ENCODE measurements at places on chromosomes 6 and 20. TPM values are rescaled to one million over a fixed set of nuclear protein-coding genes. Genes with fewer than 3 reads are reported as not detected.
A peak's percentile ranks its signal among the peaks of the same experiment; 100 is the strongest.

DNA sequence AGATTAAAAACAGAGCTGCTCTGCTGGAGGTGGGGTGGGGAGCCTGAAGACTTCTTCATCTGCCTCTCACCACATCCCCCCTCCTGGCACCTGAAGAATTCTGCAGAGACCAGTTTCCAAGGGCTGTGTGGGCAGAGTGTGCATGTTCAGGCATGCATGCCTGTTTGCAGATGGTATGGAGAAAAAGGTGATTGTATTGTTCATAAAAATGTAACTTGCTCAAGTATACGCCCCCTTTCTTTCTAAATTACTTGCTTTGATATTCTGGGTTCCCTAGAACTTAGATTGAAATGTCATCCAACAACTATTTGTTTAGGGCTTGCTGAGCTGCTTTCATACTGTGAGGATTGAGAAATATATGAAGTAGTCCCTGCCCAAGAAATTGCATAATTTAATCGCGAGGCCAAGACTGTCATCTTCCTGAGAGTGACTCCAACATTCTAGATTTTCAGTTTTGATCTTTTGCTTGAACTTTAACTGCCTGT lies 83.6 kb downstream of the LCA5 start:
- DNase-seq, result no peak

- no peak for DNase-seq
These were observed 571.2 kb downstream of the QKI start for GRCh38 chr6:163985710-163986109.

- DNase-seq, result no peak
These were observed 83.9 kb upstream of the SIRPG start for GRCh38 chr20:1741309-1742048.

GRCh38 chr6:18263418-18264218 lies 712 bp downstream of the DEK start:
- DNase-seq, result peak; percentile 65

Gene OR2J3
- not detected for total RNA-seq

DNA sequence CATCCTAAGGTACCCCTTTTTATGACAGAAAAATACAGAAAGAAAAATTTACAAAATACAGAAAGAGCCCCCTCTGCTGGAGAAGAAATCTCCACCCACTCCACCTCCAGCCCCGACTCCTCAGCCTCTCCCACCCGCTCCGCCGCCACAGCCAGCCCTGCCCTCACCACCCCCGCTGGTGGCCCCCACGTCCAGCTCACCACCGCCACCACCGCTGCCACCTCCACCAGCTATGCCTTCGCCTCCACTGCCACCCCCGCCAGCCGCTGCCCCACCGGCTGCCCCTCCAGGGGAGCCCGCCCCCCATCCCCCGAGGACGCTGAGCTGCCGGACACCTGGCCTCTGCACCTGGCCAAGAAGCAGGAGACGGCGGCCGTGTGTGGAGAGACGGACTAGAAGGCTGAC lies 17.7 kb downstream of the WFDC2 start:
- DNase-seq, result peak; percentile 28

- DNase-seq, result no peak
These were observed 307.5 kb upstream of the SULF2 start for GRCh38 chr20:48092596-48093280.

Gene PHF20
- total RNA-seq, result 101 TPM

DNA sequence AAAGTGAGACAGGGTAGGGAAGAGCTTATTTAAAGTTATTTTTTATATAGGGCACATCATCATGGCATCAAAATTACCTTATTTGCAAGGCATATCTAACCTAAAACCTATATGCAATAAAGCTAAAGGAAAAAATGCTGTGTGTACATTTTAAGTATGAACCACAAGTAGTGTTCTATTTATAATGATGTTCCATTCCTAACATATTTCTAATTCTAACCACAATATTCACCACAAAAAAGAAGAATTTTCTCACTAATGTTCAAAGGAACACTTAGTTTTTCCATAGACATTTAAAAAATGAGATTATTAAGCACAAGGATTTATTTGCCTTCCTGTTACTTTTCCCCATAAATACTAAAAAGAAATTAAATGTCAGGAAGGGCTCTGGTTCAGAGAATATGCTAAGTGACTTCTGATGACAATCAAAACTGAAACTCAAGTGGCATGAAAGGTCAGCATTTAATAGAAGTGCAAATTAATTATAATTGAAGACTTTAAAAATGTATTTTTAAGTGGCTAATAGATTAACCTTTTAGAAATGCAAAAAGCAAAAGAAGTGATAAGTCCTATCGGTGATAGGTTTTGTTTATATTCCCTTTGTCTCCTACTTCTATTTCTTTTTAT lies 25.1 kb downstream of the GPR63 start:
- no peak for DNase-seq

Data from endothelial cell (in vitro differentiated cells).